Bronchus fibroblast of lung (primary cell): ENCODE measurements at places on chromosomes 2 and 18. TPM values are rescaled to one million over a fixed set of nuclear protein-coding genes. Genes with fewer than 3 reads are reported as not detected.

COBLL1 gene
- total RNA-seq = 0.67 and 0.74 TPM in 2 replicates

SAG gene
- not detected in 2 replicates for total RNA-seq

PDCL3 gene
- 11.6 and 17.7 TPM in 2 replicates for total RNA-seq

IL1A gene
- under 0.01 TPM in 1 of 2 replicates, not detected in the other for total RNA-seq

MBD2 gene
- total RNA-seq = 14.1 and 15.0 TPM in 2 replicates

DCDC2C gene
- not detected in 2 replicates for total RNA-seq

TOGARAM2 gene
- total RNA-seq = under 0.01 TPM in 1 of 2 replicates, not detected in the other

CTAGE1 gene
- total RNA-seq = not detected in 2 replicates

SLC9A4 gene
- not detected in 2 replicates for total RNA-seq

CYP27A1 gene
- 14.6 and 15.9 TPM in 2 replicates for total RNA-seq

GNLY gene
- total RNA-seq = not detected in 2 replicates

EVX2 gene
- not detected in 2 replicates for total RNA-seq

CFC1 gene
- total RNA-seq = not detected in 2 replicates

LIMS4 gene
- not detected in 2 replicates for total RNA-seq

MCEE gene
- 12.6 and 14.9 TPM in 2 replicates for total RNA-seq

ACMSD gene
- not detected in 2 replicates for total RNA-seq

OSGEPL1 gene
- total RNA-seq = 10.0 and 12.4 TPM in 2 replicates

SIX3 gene
- not detected in 2 replicates for total RNA-seq

GKN1 gene
- total RNA-seq = not detected in 2 replicates

ARHGAP15 gene
- total RNA-seq = not detected in 2 replicates

CWC22 gene
- 10.1 and 10.6 TPM in 2 replicates for total RNA-seq

MREG gene
- 1.3 and 2.0 TPM in 2 replicates for total RNA-seq

CAVIN2 gene
- 28.5 and 31.9 TPM in 2 replicates for total RNA-seq

IMP4 gene
- total RNA-seq = 116 and 132 TPM in 2 replicates

IL1F10 gene
- not detected in 2 replicates for total RNA-seq

ARMC9 gene
- 12.3 and 13.5 TPM in 2 replicates for total RNA-seq

CIB4 gene
- not detected in 2 replicates for total RNA-seq

STPG4 gene
- total RNA-seq = not detected in 2 replicates

FAM110C gene
- total RNA-seq = not detected in 2 replicates

ASB18 gene
- total RNA-seq = not detected in 2 replicates

POTEJ gene
- not detected in 2 replicates for total RNA-seq

EDAR gene
- not detected in 2 replicates for total RNA-seq

DQX1 gene
- total RNA-seq = not detected in 2 replicates

SH3YL1 gene
- total RNA-seq = 10.6 and 16.3 TPM in 2 replicates

EPB41L3 gene
- 34.5 and 36.8 TPM in 2 replicates for total RNA-seq

VAMP5 gene
- total RNA-seq = 98.0 and 106 TPM in 2 replicates
